Esophagus muscularis mucosa (tissue), 4 donors: ENCODE measurements at places on chromosomes 11 and 22. TPM values are rescaled to one million over a fixed set of nuclear protein-coding genes. Genes with fewer than 3 reads are reported as not detected.

- H3K27me3 ChIP-seq: no peaks in the 10 kb centered on the region
- no peak overlapping the region for H3K27ac ChIP-seq
- H3K4me1 ChIP-seq: no peaks in the 10 kb centered on the region
- DNase-seq: no peak
- H3K4me3 ChIP-seq: no peak overlapping the region
- H3K36me3 ChIP-seq: peaks cover 4% of the 10 kb centered on the region
These were observed 5.3 kb upstream of the JAML start for GRCh38 chr11:118230088-118230487.

DNA sequence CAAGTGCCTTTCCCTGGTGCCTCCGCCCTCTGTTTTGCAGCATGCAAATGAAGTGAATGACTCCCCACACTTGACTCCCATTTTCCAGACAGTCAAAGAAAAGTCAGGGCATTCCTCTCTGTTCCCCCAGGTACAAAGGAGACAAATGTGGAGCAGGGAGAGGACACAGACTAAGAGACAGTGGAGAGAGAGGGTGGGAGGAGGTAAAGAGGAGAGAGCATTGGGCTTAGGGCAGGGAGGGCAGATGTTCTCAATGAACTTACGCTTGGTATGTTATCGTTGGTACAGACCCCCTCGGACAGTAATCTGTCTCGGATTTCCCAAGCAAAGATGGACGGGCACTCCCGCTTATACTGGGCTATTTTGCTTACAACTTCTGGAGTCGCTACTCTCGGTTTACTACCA lies 9.8 kb downstream of the PAX6 start:
- peaks cover 100% of the 10 kb centered on the region for H3K27me3 ChIP-seq
- peaks cover 58% of the 10 kb centered on the region for H3K4me1 ChIP-seq
- H3K36me3 ChIP-seq: no peaks in the 10 kb centered on the region
- DNase-seq: peak; percentile 62

LGALS12 gene
- not detected for total RNA-seq

DNA sequence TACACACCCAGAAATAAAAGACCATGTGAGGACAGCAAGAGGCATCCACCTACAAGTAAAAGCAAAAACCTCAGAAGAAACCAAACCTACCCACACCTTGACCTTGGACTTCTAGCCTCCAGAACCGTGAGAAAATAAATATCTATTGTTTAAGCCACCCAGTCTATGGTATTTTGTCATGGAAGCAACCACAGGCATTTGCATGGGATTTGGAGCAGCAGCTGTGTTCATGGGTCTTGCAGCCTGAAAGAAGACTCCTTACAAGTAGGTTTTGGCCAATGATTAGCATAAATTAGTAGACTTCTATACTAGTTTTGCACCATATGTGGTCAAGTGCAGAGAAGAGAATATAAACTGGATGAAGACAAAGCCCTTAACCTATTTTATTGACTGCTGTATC lies 27.9 kb downstream of the FSHB start:
- no peaks in the 10 kb centered on the region for H3K27me3 ChIP-seq
- no peak overlapping the region for H3K4me3 ChIP-seq
- H3K36me3 ChIP-seq: no peaks in the 10 kb centered on the region
- H3K27ac ChIP-seq: no peak overlapping the region

ZP1 gene
- not detected for total RNA-seq

DNA sequence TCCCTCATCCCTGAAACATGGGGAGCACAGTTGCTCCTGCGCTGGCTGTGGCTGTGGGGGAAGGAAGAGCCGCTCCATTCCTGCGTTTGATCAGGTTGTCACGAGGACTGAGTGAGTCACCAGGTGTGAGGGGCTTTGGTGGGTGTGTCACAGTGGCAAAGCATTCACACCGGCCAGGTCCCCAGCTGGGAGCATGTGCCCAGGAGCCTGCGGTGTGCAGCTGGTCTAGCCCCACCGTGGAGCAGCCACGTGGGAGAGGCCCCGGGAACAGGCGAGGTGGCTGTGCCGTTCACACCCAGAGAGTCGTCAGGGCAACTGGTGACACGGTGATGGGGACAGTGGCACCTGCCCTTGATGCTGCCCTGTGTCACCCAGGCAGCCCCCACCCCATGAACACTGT lies 47.6 kb upstream of the PPARA start:
- H3K36me3 ChIP-seq: peaks cover 95% of the 10 kb centered on the region
- peaks cover 100% of the 10 kb centered on the region for H3K4me1 ChIP-seq
- H3K27ac ChIP-seq: peak overlapping the region; percentile 79

PRG2 gene
- total RNA-seq: not detected

FAM181B gene
- 1.6 TPM for total RNA-seq

MRGPRE gene
- total RNA-seq: not detected

GDPD4 gene
- not detected for total RNA-seq

DNA sequence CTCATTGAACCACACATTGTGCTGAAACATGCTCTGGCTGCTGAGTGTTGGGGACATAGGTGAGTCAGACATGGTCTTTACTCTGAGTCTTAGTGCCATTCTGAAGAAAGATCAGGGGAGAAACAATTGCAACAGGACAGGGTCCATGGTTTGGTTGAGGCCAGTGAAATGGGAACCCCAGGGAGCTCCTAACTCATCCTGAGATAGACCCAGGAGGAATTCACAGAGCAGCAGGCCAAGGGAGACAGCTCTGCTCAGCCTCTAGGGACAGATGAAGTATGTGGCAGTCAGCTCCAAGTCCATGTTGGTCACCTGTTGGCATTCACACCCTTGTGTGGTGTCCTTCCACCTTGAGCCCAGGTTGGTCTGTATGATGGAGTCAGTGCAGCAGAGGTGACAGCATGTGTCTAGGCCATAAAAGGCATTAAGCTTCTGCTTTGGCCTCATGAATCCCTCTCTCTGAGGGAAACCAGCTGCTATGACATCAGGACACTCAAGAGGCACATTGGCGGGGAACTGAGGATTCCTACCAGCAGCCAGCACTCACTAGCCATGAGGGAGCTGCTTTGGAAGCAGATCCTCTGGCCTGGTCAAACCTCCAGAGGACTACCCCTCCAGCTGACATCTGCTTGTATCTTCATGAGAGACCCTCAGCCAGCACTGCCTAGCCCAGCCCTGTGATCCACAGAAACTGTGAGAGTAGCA lies 50.3 kb upstream of the MYEOV start:
- H3K4me1 ChIP-seq: no peaks in the 10 kb centered on the region
- no peaks in the 10 kb centered on the region for H3K36me3 ChIP-seq
- no peak overlapping the region for H3K27ac ChIP-seq
- no peaks in the 10 kb centered on the region for H3K27me3 ChIP-seq

OOSP4B gene
- not detected for total RNA-seq

- no peak overlapping the region for H3K4me3 ChIP-seq
- H3K4me1 ChIP-seq: no peaks in the 10 kb centered on the region
These were observed 717.8 kb downstream of the JRKL start for GRCh38 chr11:97107604-97108003.

GRCh38 chr11:78428266-78428636 lies 10.6 kb upstream of the GAB2 start:
- no peak overlapping the region for H3K27ac ChIP-seq
- H3K36me3 ChIP-seq: no peaks in the 10 kb centered on the region
- H3K4me1 ChIP-seq: peaks cover 14% of the 10 kb centered on the region
- no peaks in the 10 kb centered on the region for H3K27me3 ChIP-seq
- no peak for DNase-seq
- H3K4me3 ChIP-seq: no peak overlapping the region

GRCh38 chr11:111520560-111520959 lies 6.0 kb downstream of the HOATZ start:
- no peak for DNase-seq
- H3K4me3 ChIP-seq: no peak overlapping the region

- no peak overlapping the region for H3K4me3 ChIP-seq
- H3K36me3 ChIP-seq: no peaks in the 10 kb centered on the region
- H3K27ac ChIP-seq: peak overlapping the region; percentile 67
- peaks cover 95% of the 10 kb centered on the region for H3K4me1 ChIP-seq
- no peaks in the 10 kb centered on the region for H3K27me3 ChIP-seq
These were observed 31.1 kb downstream of the DKK3 start for GRCh38 chr11:11977206-11977938.

GRCh38 chr11:97611345-97611744 lies 1221.5 kb downstream of the JRKL start:
- H3K36me3 ChIP-seq: no peaks in the 10 kb centered on the region
- no peak for DNase-seq
- H3K4me3 ChIP-seq: no peak overlapping the region
- H3K27me3 ChIP-seq: no peaks in the 10 kb centered on the region

DNA sequence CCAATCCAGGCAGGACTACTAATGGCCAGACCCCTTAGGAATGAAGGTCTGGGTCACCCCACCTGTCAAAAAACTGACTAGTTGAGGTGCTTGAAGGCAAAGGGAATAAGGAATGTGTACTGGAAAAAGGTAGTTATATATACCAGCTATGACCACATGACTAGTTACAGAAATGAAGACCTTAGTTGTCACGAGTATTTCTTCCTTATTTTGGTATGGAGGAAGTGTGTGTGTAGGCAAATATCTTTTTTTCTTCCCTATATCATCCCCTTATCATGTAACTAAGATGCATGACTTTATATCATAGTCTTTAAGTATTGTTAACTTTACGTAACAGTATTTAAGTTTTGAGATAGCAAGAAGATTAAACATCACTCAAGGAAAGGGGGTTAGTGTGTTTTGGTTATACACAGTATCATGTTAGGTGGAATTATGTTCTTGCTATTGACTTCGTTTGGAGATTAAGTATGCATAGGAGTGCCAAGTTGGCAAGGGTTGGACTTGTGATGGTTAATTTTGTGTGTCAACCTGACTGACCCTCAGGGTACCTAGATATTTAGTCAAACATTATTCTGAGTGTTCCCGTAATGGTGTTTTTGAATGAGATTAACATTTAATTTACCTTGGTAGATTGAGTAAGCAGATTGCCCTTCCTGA lies 38.2 kb upstream of the NARS2 start:
- no peaks in the 10 kb centered on the region for H3K36me3 ChIP-seq
- H3K27me3 ChIP-seq: no peaks in the 10 kb centered on the region
- no peak overlapping the region for H3K27ac ChIP-seq
- H3K4me1 ChIP-seq: no peaks in the 10 kb centered on the region

OR2AG1 gene
- not detected for total RNA-seq

DNA sequence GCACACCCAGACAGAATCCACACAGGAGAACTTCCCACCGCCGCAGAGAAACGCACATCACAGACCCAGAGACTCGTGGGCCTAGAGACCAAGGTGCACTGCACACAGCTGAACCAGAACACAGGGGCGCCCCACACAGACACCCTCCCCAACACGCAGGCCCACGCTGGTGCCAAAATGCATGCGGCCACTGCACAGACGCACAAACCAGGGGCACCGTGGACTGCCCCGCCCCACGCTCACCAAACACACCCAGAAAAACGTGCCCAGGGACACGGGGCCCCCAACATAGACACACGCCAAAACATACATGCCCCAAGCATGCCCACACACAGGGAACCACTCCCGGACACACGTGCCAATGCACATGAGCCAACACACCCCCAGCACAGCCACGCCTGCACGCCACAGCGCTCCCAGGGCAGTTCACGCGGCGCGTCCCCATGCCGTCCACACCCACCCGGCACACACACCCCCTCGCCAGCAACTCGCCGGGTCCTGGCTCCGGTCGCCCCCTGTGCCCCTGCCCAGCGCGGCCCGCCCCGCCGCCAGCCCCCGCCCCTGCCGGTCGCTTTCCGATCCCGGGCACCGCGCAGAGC lies 7.8 kb downstream of the ELFN2 start:
- no peak overlapping the region for H3K27ac ChIP-seq
- H3K36me3 ChIP-seq: no peaks in the 10 kb centered on the region
- peaks cover 99% of the 10 kb centered on the region for H3K27me3 ChIP-seq
- H3K4me3 ChIP-seq: peak overlapping the region; percentile 20
- peaks cover 12% of the 10 kb centered on the region for H3K4me1 ChIP-seq
- no peak for DNase-seq

DNA sequence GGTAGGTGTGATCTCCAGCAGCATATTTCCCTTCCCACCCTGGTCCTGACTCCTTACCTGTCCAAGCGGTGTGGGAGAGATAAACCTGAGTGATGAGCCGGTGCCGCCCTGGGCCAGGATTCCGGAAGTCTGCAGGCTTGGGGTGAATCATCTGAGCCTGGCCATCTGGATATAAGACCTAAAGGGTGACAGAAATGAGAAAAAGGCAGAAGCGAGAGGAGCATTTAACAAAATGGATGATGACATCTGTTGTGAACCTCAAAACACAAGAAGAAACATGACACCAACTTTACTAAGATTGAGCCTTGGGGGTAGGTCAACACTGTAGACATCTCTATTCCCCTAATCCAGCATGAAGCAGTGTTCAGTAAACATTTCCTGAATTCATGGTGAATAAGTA lies 62.8 kb downstream of the AAMDC start:
- H3K36me3 ChIP-seq: peaks cover 64% of the 10 kb centered on the region
- DNase-seq: no peak
- H3K27ac ChIP-seq: no peak overlapping the region
- H3K4me1 ChIP-seq: peaks cover 18% of the 10 kb centered on the region
- no peaks in the 10 kb centered on the region for H3K27me3 ChIP-seq

- no peak for DNase-seq
- no peaks in the 10 kb centered on the region for H3K27me3 ChIP-seq
- no peak overlapping the region for H3K27ac ChIP-seq
- no peak overlapping the region for H3K4me3 ChIP-seq
- no peaks in the 10 kb centered on the region for H3K4me1 ChIP-seq
These were observed 664.5 kb downstream of the KCNA4 start for GRCh38 chr11:29352273-29352795.

MMP13 gene
- total RNA-seq: not detected

- DNase-seq: peak; percentile 45
- no peaks in the 10 kb centered on the region for H3K27me3 ChIP-seq
- no peaks in the 10 kb centered on the region for H3K36me3 ChIP-seq
- H3K4me3 ChIP-seq: no peak overlapping the region
- H3K27ac ChIP-seq: no peak overlapping the region
These were observed 40.9 kb upstream of the MRPL17 start for GRCh38 chr11:6724013-6724412.

DNA sequence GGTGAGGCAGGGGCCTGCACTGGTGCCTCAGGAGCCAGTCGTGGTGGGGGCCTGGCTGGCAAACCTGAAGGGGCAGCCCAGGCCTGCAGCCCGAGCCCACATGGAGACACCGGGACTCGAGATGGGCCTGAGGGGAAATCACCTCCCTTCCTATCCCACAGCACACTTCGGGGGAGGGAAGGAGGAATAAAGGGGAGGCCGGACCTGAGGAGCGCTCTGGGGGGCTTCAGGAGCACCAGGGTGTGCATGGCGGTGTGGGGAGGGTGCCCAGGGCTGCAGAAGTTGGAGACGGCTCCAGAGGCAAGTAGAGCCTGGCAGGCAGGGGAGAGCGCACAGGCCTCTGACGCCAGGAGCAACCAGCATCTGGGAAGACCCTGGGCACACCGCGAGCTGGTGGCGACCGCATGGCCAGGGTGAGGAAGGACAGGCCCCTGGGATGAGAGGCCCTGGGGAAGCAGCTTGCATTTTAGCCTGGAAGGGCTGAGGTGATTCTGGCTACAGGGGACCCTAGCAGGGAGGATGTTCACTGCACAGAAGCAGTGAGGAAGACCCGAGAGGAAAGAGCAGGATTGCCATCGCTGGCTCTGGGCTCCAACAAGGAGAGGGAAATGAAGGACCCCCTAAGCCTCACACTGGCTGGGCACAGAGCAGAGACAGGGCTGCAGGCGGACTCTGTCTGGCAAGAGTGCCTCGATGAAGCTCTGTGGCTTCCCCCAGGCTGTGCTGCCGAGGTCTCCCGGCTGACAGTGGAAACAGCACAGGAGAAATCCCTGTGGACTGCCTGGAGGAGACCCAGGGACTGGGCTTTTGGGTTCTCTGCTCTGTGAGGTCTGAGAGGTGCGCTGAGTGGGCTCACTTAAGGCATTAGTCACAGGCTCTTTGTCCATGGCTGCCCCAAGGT lies 457.7 kb downstream of the BRD1 start:
- DNase-seq: no peak
- no peak overlapping the region for H3K27ac ChIP-seq
- H3K4me1 ChIP-seq: no peaks in the 10 kb centered on the region

CD248 gene
- total RNA-seq: 28.2 TPM

- no peak overlapping the region for H3K27ac ChIP-seq
- peaks cover 18% of the 10 kb centered on the region for H3K4me1 ChIP-seq
- no peaks in the 10 kb centered on the region for H3K27me3 ChIP-seq
- DNase-seq: no peak
These were observed 321.1 kb downstream of the AASDHPPT start for GRCh38 chr11:106398502-106399075.

BTG4 gene
- total RNA-seq: not detected
